ENCODE measurements at places on chromosomes 3 and 15. TPM values are rescaled to one million over a fixed set of nuclear protein-coding genes. Genes with fewer than 3 reads are reported as not detected.

- no peak for DNase-seq
These were observed 12.3 kb upstream of the DENND4A start for GRCh38 chr15:65804252-65804931.

GRCh38 chr3:77460326-77460725, 420.4 kb downstream of the ROBO2 start:
- no peak for DNase-seq

DNA sequence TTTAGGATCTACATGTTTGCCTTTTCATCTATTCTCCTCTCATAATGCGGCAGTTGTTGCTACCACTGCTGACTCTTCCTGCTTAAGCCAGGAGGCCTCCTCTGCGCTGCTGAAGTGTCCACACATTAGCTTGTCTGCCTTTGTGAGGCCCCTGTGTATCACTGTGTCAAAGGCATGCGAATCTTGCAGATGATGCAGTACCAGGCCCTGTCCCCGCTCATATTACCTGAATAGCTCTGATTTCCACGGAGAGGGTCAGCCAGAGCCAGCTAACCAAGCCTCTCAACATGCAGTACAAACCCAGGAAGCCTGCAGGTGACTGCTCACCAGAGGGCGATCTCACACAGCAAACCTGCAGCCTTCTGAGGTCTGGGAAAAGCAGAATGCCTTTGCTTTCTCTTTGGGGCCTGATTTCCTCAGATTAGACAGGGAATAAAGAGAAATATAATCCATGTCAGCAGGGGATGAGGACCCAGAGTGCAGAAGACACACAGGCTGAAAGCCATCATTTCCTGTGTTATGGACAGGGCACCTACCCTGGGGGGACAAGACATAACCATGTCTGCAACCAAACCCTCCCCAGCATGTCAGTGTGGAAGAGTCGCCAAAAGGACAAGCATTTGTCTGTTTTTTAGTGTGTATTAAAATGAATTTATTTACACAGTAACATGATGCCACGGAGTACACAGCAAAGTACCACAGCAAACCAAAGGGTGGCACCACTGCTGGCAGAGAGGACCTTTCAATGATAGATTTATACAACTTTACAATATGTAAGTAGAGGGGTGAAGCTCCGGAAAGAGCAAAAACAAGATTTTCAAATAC, 36.8 kb upstream of the TSPAN3 start:
- peak; percentile 59 for DNase-seq

GRCh38 chr15:23002920-23003319, 22.8 kb upstream of the CYFIP1 start:
- no peak for DNase-seq

DNA sequence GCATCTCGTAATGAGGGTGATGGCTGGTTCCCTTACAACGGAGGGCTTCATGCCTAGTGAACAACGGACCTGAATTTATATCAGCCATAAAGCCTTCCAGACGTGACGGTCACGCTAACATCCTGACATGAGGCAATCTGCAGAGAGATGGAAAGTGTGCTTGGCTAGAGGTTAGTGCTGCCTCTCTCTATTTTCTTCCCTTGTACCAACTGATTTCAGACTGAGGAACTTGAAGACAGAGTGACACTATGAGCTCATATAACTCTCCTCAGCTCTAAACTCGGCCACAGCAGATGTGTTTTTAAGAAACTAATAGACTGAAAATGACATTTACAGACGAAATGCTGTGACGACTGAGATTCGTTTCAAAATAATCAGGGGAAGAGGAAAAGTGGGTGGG, 122.4 kb downstream of the XXYLT1 start:
- no peak for DNase-seq

GRCh38 chr3:37210230-37210629, 35.8 kb upstream of the LRRFIP2 start:
- no peak for DNase-seq

DNA sequence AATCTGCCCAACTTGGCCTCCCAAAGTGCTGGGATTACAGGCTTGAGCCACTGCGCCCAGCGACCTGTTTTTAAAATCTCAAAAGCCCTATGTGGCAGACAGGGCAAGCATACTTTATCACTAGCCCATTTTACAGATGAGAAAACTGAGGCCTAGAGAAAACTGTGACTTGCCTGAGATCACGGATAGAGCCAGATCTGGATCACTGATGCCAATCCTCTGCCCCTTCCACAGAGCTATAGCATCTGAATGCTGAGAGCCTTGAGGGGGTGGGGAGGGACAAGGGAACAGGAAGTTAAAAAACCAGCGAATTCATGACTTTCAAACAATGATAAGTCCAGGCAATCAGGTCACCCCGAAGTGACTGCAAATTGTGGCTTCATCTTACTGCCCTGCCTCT, 7.3 kb downstream of the ANKRD63 start:
- no peak for DNase-seq

- no peak for DNase-seq
These were observed 27.9 kb upstream of the PRTG start for GRCh38 chr15:55770806-55771205.

DNA sequence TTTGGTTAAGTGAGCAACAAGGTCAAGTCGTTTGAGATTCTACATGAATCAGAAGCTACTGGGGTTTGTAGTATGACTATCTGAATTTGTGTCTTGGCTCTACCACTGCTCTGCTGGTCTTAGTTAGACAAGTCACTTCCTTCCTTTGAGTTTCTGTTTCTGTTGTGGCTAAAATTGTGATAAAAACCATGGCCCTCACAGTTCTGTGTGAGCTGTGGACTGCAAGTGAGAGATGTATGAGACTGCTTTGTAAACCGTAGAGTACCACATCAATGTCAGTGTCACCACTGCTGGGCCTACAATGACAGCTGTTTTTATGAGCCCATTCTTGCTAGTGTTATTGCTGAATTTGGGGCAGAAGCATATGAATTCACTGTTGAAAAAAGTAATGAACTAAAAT, 32.7 kb downstream of the RARB start:
- DNase-seq, result no peak

- no peak for DNase-seq
These were observed 53.7 kb upstream of the ZNF280D start for GRCh38 chr15:56786966-56787365.

- no peak for DNase-seq
These were observed 125.7 kb downstream of the STAG1 start for GRCh38 chr3:136626493-136626892.

DNA sequence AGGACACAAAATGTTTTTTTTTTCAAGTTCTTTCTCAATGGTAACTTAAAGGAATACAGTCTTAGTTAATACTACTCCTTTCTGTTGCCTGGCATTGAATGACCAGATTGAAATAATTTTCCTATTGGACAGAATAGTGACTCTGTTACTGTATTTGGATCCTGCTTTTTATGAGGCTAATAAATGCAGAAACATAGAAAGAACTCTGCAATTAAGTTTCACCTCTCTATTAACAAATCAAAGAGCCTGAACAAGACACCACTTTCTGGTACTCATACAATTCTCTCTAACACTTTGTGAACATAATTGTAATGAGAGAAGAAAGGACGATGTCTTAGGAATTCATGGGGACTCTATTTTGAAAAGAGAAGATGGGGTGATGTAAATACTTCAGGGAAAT, 308.4 kb upstream of the ROBO2 start:
- no peak for DNase-seq

DNA sequence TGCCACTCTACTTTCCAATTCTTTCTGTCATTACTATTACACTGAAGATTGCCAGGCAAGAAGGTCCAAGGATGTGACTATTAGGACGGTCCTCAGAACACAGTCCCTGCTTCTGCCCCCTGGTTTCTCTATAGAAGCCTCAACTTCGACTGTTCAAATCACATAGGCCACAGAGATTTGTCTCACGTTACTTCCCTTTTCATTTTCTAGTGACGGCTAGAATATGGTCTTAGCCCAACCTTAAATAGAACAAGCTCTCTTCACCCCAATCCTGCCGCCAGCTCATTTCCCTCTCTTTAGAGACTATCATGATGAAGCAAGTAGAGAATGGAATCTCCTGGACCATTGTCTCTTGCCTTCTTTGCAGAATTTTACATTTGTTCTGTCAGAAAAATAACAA, 84.9 kb downstream of the TIGIT start:
- no peak for DNase-seq

GRCh38 chr3:194083637-194084224, 52.2 kb upstream of the HES1 start:
- DNase-seq, result no peak

Gene CDHR4
- 0.09 TPM for total RNA-seq

Gene SLC12A8
- total RNA-seq, result 49.5 TPM

Gene KBTBD12
- 2.1 TPM for total RNA-seq

Gene EFHB
- 0.75 TPM for total RNA-seq

Gene LRRC49
- 9.8 TPM for total RNA-seq

Gene OIP5
- 1.8 TPM for total RNA-seq

Gene CACNA1D
- 39.2 TPM for total RNA-seq

Gene ONECUT1
- 184 TPM for total RNA-seq

Gene CPNE9
- total RNA-seq, result 0.37 TPM
